ENCODE measurements at places on chromosomes 12 and 14.

- DNase-seq = no peak
These were observed 56.1 kb upstream of the VASH1 start for GRCh38 chr14:76705214-76705613.

DNA sequence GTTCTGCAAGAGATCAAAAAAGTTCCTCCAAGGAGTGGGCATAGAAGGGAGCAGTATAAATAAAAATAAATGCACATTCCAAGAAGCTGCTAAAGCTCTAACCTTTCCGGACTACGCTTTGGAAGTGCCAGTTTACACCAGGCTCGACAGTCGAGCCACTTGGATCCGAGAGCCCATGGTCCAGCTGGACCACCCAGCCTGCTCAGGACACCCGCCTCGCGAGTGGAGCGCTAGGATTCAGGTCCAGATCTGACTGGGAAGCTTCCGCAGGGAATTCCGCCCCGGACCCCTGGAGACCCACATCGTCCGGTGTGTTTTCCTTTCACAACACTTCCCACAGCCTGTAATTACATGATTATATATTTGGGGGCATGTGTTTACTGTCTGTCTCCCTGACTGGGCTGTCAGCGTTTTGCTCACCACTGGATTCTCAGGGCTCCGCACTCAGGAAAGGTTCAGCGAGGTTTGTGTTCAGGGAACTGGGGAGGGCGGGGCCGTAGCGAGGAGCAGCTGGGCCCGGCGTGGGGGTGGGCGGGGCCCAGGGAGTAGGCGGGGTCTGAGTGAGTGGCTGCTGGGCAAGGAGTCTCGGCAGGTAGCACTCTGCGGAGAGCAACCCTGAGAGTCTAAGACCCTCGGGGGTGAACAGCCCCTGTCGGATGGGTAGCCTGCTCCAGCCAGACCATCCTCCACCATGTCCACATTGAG is 52.3 kb upstream of the TMEM263 start:
- peak; percentile 92 for DNase-seq

- DNase-seq = no peak
These were observed 276.5 kb upstream of the AMIGO2 start for GRCh38 chr12:47356129-47356700.

DNA sequence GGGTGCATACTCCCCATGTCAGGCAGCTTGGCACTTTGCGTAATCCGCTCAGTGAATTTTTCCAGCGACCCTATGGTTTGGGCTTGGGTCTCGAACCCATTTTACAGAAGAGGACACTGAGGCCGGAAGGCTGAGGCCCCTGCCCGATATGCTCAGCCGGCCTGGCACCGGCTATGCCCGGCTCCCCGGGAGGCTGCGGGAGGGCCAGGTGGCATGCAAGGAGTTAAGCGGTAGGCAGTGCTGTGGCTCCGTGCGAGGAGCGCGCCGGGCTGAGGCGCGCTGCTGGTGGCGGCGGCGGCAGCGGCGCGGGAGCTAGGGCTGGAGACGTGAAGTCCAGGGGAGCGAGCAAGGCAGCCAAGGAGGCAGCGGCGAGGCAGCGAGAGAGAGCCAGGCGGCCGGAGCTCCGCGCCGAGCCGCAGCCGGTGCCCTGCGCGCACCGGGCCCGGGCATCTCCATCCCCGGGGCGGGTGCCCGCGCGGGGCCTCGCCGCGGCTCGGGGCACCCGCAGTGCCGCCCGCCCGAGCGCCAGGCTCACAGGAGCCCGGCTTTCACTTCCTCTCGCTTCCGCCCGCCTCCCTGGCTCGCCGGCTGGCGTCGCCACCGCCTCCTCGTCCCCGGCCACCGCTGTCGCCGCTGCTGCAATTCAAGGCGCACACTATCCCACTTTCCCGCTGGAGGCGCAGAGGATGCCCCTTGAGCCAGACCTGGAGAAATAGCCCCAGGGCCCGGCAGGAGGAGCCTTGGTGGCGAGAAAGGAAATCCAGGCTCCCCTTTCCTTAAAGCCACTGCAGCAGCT is at the start of gene WSCD2:
Gene WSCD2, plus strand, starts transcription at position 272 of the 796 bp plus-strand sequence. CDS start 66,545 bp downstream, outside the sequence.
- peak; percentile 82 for DNase-seq

- no peak for DNase-seq
These were observed 36.1 kb upstream of the SLC16A7 start for GRCh38 chr12:59559696-59560095.

DNA sequence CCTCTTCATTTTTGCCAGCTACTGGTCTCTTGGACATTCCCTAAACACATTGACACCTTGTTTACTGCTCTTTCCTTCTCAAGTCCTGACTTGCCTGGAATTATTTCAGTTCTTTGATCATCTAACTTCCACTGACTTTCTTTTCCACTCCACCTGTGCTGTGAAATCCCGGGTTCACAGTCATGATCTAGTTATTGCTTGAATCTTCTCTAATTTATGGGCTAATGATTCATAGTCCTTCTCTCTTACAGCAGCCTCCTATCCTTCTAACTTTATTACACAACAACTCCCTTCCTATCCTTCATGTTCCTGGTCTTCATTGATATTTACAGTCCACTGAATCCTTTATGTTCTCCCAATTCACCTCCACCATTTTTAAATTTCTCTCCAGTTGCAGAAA is 260.1 kb downstream of the C12orf75 start:
- no peak for DNase-seq
